ENCODE measurements at places on chromosomes 12 and 14.

- DNase-seq = no peak
Measured at GRCh38 chr12:58341791-58342190, 400.4 kb downstream of the ATP23 start.

- DNase-seq = no peak
Measured at GRCh38 chr14:33352821-33353220, 414.1 kb downstream of the NPAS3 start.

DNA sequence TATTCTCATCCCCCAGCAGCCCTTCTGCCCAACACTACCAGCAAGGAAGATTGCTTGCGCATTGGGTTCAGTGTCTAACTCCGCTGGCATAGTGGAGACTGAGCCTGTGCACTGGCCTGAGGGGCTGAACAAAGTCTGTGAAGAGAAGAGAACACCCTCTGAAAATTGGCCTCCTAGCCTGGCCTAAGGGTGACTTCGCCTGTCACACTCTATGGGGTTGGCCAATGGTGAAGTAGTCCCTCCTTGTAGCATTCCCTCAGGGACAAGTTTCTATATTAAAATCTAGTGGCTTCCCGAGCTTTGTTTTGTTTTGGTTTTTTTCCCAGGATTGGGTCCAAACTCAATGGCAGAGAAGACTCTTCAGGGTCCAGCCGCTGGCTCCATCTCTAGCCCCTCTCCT, 49.1 kb upstream of the DAAM1 start:
- DNase-seq = no peak

- DNase-seq = no peak
Measured at GRCh38 chr12:101957252-101957959, 80.0 kb downstream of the DRAM1 start.

DNA sequence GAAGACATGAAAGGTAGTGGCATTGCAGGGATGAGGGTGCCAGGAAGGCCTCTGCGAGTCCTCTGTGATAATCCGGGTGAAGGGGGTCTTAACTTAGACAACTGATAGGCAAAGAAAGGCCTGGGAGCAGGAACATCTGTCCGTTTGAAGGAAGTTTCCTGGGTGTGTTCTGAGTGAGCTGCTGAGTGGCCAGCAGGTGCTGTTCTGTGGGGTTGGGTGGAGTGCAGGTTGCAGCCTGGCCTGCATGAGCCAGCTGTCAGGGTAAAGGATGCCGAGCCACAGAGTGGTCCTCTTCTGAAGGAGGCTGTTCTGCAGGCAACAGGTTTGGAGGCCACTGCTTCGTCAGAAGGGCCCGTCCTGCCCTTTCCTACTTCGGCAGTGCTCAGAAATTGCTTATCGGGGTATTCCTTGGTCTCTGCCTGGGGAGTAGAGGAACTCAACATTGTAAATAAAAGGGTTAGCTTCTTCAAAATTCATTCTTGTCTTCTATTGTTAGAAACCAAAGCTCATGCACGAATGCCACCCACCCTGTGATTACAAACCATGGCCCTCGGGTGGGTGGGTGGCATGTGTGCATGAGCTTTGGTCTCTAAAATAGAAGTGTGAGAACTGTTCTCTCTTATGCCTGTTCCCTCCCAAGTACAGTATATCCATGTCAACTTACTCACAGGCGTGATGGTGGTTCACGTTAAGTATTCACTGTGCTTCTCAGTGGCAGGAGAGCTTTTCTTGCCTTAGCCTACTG, 118.9 kb downstream of the CHST11 start:
- DNase-seq = no peak

- DNase-seq = no peak
Measured at GRCh38 chr14:90278199-90279175, 22.1 kb downstream of the PSMC1 start.

Data from activated B cell treated with CpG ODN at 0.5 μM for 24 hours (primary cell).